ENCODE measurements at places on chromosomes 2 and 18.

- DNase-seq = no peak
These were observed 457.2 kb upstream of the MEX3C start for GRCh38 chr18:51654488-51655326.

DNA sequence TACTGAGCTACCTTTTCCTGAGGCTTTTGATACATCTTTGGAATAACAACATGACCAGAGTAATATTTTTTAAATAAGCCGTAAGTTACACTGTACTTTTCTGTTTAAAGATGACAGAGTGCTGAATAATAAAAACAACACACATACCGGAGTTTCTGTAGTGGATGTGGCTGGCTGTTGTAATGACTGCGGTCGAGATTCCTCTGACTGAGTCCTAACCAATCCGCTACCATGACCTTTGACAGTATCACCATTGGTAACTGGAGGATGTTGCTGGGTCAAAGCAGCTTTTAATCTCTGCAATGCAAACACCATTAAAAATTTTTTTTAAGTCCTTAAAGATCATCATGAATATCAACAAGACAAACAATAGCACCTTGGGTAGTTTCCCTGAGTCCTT, 70.7 kb downstream of the ATF2 start:
- no peak for DNase-seq

DNA sequence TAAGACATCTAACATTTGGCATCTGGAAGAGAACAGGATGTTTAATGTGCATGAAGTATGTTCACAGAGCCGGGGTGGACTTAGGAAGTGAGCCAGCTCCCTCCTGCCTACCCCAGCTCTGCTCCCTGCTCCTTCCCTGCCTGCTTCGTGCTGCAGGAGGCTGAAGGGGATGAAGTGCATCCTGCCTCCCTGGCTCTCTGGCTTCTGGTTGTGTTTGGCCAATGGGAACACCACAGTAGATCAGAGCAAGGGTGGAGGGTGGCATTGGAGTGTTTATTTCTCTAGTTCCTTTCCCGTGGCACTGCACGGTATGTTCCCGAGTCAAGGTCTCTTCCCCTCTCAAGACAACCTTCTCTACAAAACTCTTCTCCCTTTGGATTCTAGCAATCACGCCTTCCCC, 379.9 kb downstream of the CLIP4 start:
- no peak for DNase-seq

DNA sequence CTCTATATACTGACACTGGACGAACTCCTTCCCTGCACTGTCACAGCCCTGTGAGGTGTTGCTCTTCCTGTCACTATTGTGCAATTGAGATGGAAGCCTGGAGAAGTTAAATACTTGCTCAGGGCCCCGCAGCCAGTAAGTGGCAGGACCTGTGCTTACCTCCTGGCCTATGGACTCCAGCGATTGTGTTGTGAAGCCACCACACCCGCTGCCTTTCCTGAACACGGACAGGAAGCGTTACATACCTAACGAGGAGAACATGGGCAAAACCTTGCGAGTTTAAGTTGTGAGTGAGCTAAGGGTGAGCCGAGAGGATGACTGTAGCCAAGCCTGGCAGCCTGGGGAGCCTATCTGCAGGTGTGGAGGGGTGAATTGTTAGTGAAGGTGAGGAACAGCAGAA, 26.1 kb downstream of the RAB31 start:
- no peak for DNase-seq

- no peak for DNase-seq
These were observed 3.2 kb downstream of the COA5 start for GRCh38 chr2:98605076-98605475.

DNA sequence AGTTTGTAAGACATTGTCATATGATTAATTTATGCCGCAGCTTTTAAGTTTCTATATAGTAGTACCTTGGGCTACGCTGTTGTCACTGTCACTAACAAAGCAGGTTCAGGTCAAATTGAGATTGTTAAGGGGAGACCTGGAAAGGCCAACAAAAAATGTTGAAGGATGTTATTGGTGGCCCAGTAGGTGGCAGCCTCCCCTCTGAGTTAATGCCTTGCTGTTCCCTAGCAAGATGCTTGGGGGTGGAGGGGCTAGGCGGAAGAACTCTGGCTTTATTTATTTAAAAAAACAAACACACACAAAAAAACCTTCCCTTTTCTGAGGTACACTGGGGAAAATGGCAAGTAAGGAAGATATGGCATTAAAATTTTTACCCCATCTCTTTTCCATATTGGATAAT, 128.3 kb upstream of the ATP5MC3 start:
- DNase-seq = no peak

DNA sequence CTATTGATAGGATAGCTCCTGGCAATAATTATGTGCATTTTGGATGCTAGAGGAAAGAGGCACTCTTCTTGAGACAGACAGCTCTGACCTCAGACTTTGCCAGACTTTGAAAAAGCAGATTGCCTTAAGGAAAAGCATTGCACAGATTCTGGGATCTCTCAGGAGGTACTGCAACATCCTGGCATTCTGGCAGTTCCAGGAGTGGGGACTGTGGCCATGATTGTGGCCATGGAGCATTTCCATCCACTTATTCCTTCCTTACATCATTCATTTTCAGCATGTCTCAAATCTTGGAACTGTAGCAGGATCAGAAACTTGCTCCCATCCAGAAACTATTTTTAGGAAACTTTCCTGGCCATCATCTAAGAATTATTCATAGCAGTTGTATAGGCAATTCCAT, 144.9 kb upstream of the FOSL2 start:
- no peak for DNase-seq

DNA sequence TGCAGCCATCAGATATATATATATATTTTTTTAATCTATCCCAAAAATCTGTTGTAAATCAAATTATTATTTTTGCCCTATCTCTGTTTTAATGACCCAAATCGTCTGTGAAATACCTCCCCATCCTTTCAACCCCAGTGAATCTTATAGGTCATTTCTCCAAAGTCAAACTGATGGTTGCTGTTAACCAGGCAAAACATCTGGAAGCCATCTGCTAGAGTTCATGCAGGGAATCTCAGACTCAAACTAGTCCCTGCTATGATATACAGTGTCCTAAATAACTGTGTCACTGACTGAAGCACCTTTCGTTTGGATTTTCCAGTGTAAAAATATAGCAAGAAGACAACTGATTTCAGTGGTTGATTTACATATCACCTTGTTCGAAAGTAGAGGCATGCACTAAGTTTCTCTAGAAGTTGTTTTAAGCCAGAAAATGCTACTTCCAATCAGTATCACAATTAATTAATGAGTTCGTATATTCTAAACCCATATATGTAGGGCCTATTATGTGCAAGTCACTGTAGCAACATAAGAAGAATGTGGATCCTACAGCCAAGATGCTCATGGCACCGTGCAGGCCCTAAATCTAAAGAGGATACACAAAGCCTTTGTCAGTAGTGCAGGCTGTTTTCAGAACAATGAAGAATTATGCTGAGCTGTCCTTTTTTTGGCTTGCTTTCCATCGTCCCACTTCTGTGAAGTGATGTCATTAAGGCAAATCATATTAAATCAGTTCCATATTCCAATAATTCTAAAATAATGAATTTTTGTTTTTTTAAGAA, 566.0 kb downstream of the STK39 start:
- DNase-seq = no peak

GRCh38 chr18:12451428-12451827, 43.7 kb downstream of the PRELID3A start:
- no peak for DNase-seq

GRCh38 chr2:200467806-200468681, 41.8 kb downstream of the KCTD18 start:
- DNase-seq = no peak

GRCh38 chr2:20506201-20506685, 59.4 kb downstream of the RHOB start:
- DNase-seq = no peak

DNA sequence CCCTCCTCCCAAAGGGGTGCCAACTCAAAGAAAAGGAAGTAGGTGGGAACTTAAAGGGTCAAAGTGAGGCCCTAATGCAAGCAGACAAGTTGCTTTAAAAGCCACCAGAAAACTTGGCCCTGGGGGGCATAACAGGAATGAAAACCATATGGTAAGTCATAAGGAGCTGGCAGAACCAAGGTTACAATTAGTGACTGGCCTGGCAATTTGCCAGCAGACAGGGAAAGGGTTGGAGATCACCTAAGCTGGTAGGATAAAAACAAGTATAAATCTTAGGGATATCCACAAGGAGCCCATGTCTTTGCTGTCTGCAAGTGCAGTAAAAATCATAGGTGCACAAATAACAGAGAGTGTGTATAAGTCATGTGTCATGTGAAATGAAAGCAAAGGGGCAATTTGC, 256.7 kb upstream of the LRRTM4 start:
- DNase-seq = no peak

DNA sequence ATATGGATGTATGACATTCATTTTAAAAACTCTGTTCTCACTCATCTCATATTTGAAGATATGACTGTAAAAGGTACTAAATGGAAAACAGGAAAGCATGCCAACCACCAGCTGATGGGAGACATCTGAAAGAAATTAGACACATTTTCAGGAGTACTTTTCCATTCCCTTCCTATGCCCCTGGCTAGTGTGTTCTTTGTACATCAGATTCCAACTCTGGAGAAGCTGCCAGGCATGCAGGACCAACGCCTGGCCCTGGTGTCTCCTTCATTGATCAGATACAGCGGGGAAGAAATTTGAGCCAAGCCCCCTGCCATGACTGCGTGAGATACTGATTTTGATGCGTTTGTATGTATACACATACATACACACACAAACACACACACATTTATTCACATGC, 599.0 kb upstream of the SYT4 start:
- no peak for DNase-seq

GRCh38 chr2:187421519-187421918, 26.5 kb downstream of the CALCRL start:
- DNase-seq = no peak

- no peak for DNase-seq
These were observed 146.3 kb upstream of the RIOK3 start for GRCh38 chr18:23306822-23307221.

GRCh38 chr2:186459009-186459408, 27.1 kb upstream of the ZC3H15 start:
- DNase-seq = no peak

DNA sequence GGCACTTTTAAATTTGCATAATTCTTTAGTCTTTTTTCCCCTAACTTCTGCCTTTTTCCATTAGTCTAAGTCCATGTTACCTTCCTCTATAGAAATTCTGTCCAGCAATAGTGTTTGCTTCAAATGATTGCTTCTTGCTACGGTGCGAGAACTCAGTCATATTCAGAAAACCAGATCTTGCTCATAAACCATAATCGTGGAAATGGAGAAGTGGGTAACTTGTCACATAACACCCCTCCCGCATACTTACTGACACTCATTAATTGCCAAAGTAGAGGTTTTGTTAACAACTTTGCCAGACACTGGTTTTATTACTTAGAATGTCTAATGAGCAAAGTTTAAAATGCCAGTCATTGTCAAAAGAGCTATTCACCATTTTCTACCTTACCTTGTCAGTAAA, 94.3 kb upstream of the TWSG1 start:
- DNase-seq = no peak

DNA sequence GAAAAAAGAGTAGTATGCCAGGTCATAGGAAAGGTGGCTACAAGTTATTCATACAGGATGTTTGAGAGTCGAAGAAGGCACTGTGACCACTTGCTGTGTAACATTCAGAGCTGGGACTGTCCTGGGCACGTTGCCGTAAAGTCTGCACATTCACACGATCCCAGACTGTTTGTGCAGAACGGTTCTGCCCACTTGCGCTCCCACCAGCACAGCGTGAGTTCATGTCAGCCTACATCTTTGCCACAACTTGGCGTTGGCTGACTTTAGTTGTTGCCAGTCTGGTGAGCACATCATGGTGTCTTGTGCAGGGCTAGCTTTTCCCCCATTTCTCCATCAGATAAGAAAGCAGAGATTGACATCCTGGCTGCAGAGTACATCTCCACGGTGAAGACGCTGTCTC, 7.0 kb downstream of the ING5 start:
- no peak for DNase-seq

GRCh38 chr2:68734688-68735525, at the start of gene ARHGAP25:
TSS of gene ARHGAP25 (plus strand) at chr2:68734811. CDS start at chr2:68735200, 389 bp downstream.
- peak; percentile 16 for DNase-seq

GRCh38 chr2:9641641-9642040, 10.8 kb upstream of the YWHAQ start:
- no peak for DNase-seq

GRCh38 chr2:174442546-174443510, 44.0 kb downstream of the GPR155 start:
- DNase-seq = no peak

DNA sequence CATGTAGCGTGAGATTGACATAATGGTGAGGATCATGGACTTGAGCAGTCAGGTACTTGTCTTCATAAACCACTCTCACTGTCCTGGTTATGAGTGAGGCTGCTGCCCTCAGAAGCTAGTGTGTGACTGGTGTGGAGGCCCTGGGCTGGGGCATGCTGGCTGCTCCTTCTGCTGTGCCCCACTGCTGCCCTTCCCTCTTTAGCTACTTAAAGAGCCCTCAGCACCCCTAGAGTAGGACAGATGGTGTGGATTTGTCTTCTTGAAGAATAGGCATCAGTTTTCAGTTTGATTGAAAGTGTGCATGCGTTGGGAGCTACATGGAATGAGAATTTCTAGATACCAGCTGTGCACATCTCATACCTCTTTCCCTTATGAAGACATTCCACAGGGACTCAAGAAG, 15.4 kb downstream of the CPLX4 start:
- no peak for DNase-seq

DNA sequence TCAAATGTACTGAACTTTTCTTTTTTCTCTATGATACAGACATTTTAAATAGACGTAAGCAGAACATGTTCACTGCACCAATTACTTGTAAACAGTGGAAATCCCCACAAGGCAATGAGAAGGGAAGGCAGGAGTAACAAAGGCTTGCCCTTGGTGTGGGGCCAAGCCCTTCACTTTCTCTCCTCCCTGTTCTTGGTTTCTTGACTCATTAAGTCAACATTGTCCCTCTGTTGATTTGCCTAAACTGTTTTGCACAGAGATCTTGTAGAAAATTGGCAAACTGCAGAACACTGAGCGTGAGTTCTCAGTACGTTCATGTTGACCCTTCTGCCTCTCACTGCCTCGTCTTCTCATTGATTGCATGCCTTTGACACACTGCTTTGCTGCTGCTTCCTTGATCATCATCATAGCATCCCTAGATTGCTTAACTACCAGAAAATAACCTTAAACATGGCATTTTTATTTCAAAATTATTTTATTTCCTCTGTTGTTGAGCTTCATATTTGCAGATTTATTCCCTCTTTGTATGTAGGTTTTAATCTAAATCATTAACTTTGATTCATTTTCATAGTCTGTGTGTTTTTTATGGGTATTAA, 257.7 kb downstream of the PTGR3 start:
- DNase-seq = no peak

DNA sequence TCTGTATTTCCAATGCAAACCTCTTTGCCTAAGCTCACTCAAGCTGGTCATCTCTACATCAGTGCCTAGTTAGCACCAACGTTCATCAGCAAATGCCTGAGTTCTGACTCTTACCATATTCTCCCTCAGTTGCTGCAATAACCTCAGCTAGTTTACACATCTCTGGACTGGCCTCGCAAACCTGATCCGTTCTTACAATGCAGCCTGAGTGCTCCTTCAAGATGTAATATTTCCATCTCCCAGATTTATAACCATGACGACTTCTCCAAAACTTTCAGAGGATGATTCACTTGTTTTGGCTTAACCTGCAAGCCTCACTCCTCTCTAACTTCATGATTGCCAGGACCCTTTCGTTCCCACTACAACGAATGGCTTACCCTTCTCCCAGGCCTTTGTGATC, 69.7 kb downstream of the DIPK1C start:
- DNase-seq = no peak

GRCh38 chr2:11482473-11483035, 16.6 kb upstream of the E2F6 start:
- DNase-seq = no peak

Measured in caudate nucleus (tissue), 63 donors.